Upper lobe of left lung (tissue), 6 donors: ENCODE measurements at places on chromosomes 11 and 22. TPM values are rescaled to one million over a fixed set of nuclear protein-coding genes. Genes with fewer than 3 reads are reported as not detected.

GRCh38 chr11:9263840-9264315 lies 1.3 kb downstream of the DENND5A start:
- H3K36me3 ChIP-seq = no peaks in the 10 kb centered on the region
- H3K27me3 ChIP-seq = no peaks in the 10 kb centered on the region
- peak overlapping the region; percentile 95 for H3K27ac ChIP-seq
- DNase-seq = no peak
- peak overlapping the region; percentile 88 for H3K4me3 ChIP-seq
- H3K4me1 ChIP-seq = peaks cover 37% of the 10 kb centered on the region

Gene CYP2D6
- 0.46 TPM for total RNA-seq

GRCh38 chr11:10708131-10708530 lies 14.6 kb upstream of the IRAG1 start:
- no peaks in the 10 kb centered on the region for H3K27me3 ChIP-seq
- H3K4me1 ChIP-seq = no peaks in the 10 kb centered on the region
- no peak overlapping the region for H3K4me3 ChIP-seq
- no peak for DNase-seq

- no peak overlapping the region for H3K27ac ChIP-seq
- no peaks in the 10 kb centered on the region for H3K4me1 ChIP-seq
- H3K27me3 ChIP-seq = no peaks in the 10 kb centered on the region
- no peak overlapping the region for H3K4me3 ChIP-seq
- no peak for DNase-seq
- no peaks in the 10 kb centered on the region for H3K36me3 ChIP-seq
These were observed 22.8 kb upstream of the UVRAG start for GRCh38 chr11:75792127-75792731.

DNA sequence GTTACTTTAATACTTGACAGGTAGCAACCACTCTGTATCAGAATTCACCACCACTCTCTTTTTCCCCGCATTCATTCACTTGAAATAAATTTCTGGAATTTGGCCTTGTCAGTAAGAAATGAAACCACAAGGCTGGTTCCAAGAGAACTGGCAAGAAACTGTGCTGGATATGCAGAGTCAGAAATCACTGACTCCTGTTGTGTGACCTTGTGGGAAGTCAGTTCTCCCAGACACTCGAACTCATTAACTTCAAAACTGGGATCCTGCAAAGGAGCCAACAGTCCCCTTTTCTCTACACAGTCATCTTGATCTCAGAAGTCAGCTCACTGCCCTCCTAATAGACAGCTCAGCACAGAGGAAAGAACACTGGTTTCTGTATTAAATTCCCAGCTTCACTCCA lies 142.7 kb downstream of the LRRC4C start:
- no peaks in the 10 kb centered on the region for H3K4me1 ChIP-seq
- H3K27ac ChIP-seq = no peak overlapping the region
- no peak for DNase-seq
- H3K36me3 ChIP-seq = no peaks in the 10 kb centered on the region
- no peaks in the 10 kb centered on the region for H3K27me3 ChIP-seq

DNA sequence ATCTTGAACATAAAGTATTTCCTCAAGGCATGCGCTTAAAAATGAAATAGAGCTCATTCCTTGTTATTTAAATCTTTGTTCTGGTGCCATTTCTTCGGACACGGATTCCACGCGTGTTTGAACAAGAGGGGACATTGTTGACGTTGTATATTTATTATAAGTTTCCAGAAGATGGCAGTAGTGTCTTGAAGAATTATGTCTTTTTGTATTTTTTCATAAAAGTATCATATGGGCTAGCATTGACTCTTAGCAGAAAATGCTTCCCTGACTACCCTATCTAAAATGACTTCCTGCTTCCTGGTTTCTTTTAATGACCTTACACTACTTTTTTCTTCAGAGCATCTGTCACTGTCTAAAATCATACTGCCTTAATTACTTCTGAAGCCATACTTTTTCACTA lies 20.4 kb downstream of the BIRC2 start:
- H3K4me1 ChIP-seq = no peaks in the 10 kb centered on the region
- no peak overlapping the region for H3K27ac ChIP-seq
- no peaks in the 10 kb centered on the region for H3K27me3 ChIP-seq
- peaks cover 14% of the 10 kb centered on the region for H3K36me3 ChIP-seq
- no peak for DNase-seq
- no peak overlapping the region for H3K4me3 ChIP-seq

DNA sequence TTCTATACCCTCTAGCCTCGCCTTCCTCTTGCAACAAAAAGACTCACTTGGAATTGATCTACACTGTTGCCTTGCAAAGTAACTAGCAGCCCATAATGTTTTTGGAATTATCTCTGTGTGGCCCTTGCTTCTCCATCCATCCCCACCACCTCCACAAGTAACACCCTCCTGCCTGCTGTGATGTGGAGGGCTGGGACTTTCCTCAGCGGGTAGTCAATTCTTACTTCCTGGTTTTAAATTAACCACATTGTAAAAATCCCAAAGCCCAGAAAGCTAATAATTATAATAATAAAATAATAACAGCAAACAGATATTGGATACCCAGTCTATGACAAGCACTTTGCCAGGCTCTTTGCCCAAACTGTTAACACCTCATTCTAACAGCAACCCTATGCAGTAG lies 40.8 kb upstream of the GALNT18 start:
- no peak for DNase-seq
- H3K27me3 ChIP-seq = no peaks in the 10 kb centered on the region
- no peak overlapping the region for H3K27ac ChIP-seq
- H3K4me3 ChIP-seq = no peak overlapping the region

DNA sequence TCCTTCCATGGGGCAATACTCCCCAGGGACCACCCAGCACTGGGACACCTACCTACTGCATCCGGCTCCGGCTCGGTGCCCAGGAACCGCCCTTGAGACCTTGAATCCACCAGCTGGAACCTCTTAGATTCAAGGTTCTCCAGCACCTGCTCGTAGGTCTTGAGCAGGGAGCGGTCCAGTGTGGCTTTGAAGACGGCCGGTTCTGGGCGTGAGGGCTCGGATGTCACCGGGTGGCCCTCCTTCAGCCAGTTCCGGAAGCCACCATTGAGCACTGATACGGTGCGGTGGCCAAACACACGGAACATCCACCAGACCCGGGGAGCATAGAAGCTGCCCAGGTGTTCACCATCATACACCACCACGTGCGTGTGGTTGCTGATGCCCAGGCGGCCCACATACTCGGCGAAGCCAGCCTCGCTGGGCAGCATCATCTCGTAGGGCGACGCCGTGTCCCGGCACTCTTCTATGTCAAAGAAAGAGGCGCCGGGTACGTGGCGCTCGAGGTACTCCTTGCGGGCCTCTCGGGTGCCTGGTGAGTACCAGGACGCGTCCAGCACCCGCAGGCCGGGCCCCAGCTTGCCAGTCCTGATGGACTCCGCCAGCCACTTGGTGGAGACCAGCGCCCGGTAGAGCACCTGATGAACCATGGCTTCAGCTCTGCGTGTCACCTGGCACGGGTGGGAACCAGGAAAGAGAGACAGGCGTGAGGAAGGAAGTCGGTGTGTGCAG lies 997 bp downstream of the TST start:
- H3K27ac ChIP-seq = peak overlapping the region; percentile 95
- peak; percentile 32 for DNase-seq
- peaks cover 64% of the 10 kb centered on the region for H3K4me1 ChIP-seq

Gene VSIG10L2
- total RNA-seq = not detected

DNA sequence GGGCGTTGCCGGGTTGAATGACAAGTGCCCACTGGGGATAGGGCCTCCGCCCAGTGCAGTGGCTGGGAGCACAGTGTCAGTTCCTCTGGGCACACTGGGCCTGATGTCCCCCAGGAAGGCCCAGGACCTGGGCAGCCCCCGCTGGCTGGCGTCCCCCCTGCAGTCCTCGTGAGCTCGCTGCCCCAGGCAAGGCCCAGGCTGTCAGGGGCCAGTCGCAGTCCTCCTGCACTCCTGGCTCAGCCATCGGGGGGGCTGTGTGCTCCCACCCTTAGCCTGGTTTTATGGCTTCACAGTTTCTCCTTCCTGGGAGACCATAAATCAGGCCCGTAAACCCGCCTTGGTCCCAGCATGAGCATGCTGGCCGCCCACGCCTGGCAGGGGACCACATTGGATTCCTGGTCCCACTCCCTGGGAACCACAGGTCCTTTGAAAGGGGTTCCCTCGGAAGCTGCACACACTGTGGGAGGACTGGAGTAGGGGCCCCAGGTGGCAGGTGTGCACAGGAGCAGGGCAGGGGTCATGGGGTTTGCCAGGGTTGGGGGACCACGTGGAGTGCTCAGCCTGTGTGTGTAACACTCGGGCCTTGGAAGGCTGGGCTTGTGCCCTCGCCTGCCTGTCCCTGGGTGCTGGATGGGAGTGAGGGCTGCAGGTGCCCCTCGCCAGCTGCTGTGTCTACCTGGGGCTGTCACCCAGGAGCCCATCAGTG lies 113.6 kb downstream of the KCNQ1OT1 start:
- no peaks in the 10 kb centered on the region for H3K27me3 ChIP-seq
- H3K4me3 ChIP-seq = no peak overlapping the region
- DNase-seq = no peak
- no peaks in the 10 kb centered on the region for H3K4me1 ChIP-seq
- H3K27ac ChIP-seq = no peak overlapping the region

- no peaks in the 10 kb centered on the region for H3K4me1 ChIP-seq
- no peaks in the 10 kb centered on the region for H3K36me3 ChIP-seq
- no peak for DNase-seq
- H3K27me3 ChIP-seq = no peaks in the 10 kb centered on the region
- no peak overlapping the region for H3K27ac ChIP-seq
These were observed 23.2 kb upstream of the LRRC55 start for GRCh38 chr11:57158599-57158998.

GRCh38 chr11:8342821-8343681 lies 79.4 kb upstream of the LMO1 start:
- no peak overlapping the region for H3K4me3 ChIP-seq
- no peaks in the 10 kb centered on the region for H3K4me1 ChIP-seq

- peak overlapping the region; percentile 48 for H3K4me3 ChIP-seq
- DNase-seq = no peak
- no peaks in the 10 kb centered on the region for H3K36me3 ChIP-seq
- H3K27me3 ChIP-seq = no peaks in the 10 kb centered on the region
- peak overlapping the region; percentile 93 for H3K27ac ChIP-seq
- H3K4me1 ChIP-seq = peaks cover 58% of the 10 kb centered on the region
These were observed 970 bp downstream of the CAT start for GRCh38 chr11:34439610-34440198.

DNA sequence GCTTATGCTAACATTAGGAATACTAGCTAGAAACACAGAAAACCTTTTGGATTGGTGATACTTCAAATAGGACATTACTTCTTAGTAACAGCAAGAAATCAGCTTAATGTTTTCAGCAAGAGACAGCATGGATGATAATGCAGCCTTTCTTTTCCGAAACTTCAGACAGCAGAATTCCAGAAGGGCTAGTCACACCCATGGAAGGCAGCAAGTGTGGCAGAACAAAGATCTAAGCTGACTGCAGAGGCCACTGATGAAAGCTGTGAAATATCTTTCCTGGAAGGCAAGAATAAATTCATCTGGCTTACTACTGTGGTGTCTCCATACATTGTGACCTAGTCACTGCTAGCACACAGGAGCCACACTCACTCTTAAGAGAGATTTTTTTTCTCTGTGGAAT lies 100.3 kb downstream of the CCDC83 start:
- H3K36me3 ChIP-seq = peaks cover 22% of the 10 kb centered on the region
- no peaks in the 10 kb centered on the region for H3K27me3 ChIP-seq
- H3K4me3 ChIP-seq = no peak overlapping the region

- H3K4me3 ChIP-seq = no peak overlapping the region
- no peaks in the 10 kb centered on the region for H3K27me3 ChIP-seq
- H3K36me3 ChIP-seq = no peaks in the 10 kb centered on the region
These were observed 59.4 kb downstream of the DDI1 start for GRCh38 chr11:104095791-104096190.

DNA sequence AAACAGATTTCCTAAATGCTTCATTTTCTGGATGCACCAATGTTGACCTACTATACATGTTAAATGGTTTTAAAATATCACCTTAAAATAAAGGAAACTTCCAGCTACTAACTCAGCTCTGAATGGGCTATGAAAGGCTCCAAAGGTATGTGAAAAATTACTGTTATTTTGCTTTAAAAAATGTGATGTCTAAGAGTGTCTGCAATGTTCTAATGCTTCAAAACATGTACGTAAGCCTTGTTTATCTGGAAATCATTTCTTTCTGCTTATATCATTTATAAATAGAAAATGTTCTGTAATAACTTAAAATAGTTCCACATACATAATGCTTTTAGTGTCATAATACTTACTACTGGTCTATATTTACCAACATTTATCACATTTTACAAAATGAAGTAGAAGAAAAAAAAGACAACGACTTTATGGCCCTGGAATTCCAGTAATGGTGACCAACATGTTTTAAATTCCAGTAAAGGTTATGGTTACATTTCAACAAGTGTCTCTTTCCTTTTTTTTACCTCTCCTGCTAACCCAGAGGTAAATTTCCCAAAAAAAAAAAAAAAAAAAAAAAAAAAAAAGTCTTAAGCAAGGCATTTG lies 2.5 kb downstream of the BDNF start:
- H3K4me3 ChIP-seq = no peak overlapping the region
- peaks cover 7% of the 10 kb centered on the region for H3K27me3 ChIP-seq
- no peak overlapping the region for H3K27ac ChIP-seq
- peaks cover 35% of the 10 kb centered on the region for H3K4me1 ChIP-seq

Gene HOATZ
- total RNA-seq = 9.5 TPM

Gene CCDC89
- 3.2 TPM for total RNA-seq

Gene NPTXR
- total RNA-seq = not detected

GRCh38 chr11:134655189-134655989 lies 243.3 kb upstream of the B3GAT1 start:
- no peak overlapping the region for H3K4me3 ChIP-seq
- no peaks in the 10 kb centered on the region for H3K4me1 ChIP-seq
- H3K27ac ChIP-seq = no peak overlapping the region
- DNase-seq = no peak
- H3K36me3 ChIP-seq = no peaks in the 10 kb centered on the region

GRCh38 chr11:65416341-65416824 lies 6.2 kb upstream of the NEAT1 start:
- peak overlapping the region; percentile 97 for H3K27ac ChIP-seq
- H3K4me3 ChIP-seq = no peak overlapping the region
- no peaks in the 10 kb centered on the region for H3K27me3 ChIP-seq

DNA sequence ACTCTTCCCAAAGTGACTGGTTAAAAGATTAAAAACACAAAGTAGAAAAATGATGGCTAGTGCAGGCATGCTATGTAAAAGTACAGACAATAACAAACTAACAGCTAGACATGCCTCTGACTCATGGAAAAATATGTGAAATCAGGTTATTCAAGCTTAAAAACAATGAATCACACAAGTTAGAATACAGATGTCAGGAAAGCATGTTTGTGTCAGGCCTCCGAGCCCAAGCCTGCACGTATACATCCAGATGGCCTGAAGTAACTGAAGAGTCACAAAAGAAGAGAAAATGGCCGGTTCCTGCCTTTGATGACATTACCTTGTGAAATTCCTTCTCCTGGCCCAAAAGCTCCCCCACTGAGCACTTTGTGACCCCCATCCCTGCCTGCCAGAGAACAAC lies 110.1 kb downstream of the NOX4 start:
- H3K4me1 ChIP-seq = no peaks in the 10 kb centered on the region
- DNase-seq = no peak
- no peaks in the 10 kb centered on the region for H3K36me3 ChIP-seq
- H3K27me3 ChIP-seq = no peaks in the 10 kb centered on the region

Gene RFPL2
- total RNA-seq = not detected
